ENCODE measurements at places on chromosomes 13 and 19.

GRCh38 chr19:10763411-10763810, 45.5 kb downstream of the DNM2 start:
- no peak for DNase-seq

- DNase-seq, result no peak
These were observed 5.3 kb downstream of the GPX4 start for GRCh38 chr19:1109032-1109551.

DNA sequence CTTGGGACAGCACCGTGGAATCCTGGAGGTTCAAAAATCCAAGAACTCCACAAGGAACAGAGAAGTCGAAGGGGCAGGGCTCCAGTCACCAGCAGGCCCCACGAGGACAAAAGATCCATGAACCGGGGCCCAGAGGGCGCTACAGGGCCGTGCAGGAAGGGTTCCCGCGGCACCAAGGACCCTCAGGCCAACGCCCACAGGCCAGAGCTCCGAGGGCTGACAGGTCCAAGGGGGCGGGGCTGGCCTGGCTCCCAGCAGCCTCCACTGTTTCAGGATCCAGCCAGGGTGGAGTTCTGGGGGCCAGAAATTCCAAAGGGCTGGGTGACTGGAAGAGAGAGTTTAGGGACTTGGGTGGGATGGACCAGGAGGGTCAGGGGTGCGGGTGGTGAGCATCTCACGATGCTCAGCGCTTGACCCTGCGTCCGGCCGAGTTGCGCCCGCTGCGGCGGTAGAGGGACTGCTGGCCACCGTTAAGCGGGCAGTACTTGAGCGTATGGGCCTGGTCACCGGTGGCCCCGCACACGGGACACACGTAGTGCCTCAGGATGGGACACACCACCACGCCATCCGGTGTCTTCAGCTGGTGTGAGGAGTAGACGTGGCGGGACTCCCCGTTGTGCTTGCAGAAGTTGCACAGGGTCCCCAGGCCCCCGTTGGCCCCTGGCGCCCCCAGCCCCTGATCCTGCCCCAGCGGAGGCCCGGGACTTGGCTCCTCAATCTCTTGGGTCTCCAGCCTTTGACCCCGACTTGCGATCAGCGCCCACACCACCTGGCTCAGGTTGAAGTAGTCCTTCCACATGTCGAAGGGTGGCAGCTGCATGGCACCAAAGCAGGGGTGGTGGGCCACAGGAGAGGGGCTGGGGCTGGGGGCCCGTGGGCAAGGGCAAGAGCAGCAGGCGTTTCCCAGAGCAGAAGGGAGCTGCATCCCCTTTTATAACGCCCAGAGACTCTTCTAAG, at the start of gene NANOS2:
Gene NANOS2, minus strand, starts transcription at position 905 of the 957 bp plus-strand sequence. Its CDS starts 85 bp downstream, at position 820.
- no peak for DNase-seq

GRCh38 chr13:100356426-100356825, 232.2 kb downstream of the GGACT start:
- DNase-seq, result no peak

Measured in germinal center (tissue), 1 donor.